Panc1 (cell line): ENCODE measurements at places on chromosomes 16 and 17.

DNA sequence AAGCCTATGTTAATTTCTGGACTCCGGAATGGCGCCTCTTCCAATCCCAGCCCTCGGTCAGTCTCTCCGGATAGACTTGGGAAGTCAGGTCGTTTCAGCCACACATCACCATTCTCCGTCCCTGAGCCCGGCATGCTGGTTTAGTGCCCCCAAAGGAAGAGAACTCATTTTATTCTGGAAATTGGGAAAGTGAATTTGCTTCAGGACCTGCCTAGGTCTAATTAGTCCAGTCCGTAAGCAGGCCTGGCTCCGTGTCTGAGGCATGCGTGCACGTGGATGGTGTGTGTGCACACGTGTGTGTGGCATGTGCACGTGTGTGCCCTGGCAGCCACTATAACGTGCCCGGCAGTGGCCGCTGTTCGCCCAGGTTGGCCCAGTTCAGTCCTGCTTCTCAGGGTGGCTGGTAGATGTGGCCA, 77.4 kb downstream of the RPA1 start:
- DNase-seq: no peak

DNA sequence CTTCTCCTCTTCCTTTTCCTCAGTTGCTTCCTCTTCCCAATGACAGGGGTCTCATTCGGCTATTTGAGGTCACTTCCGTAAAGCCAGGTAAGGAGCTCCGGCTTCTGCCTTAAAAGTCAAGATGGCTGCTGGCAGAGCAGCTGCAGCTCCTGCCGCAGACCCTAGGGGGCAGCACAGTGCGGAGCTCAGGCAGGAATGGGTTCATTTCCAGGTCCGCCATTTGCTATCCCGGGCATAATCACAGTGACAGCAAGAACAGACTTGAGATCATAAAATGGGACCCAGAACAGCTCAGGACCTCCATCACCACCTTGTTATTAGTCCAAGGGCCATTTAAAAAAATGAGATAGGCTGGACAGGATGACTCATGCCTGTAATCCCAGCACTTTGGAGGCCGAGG, 199.5 kb downstream of the ZNF18 start:
- DNase-seq: no peak

DNA sequence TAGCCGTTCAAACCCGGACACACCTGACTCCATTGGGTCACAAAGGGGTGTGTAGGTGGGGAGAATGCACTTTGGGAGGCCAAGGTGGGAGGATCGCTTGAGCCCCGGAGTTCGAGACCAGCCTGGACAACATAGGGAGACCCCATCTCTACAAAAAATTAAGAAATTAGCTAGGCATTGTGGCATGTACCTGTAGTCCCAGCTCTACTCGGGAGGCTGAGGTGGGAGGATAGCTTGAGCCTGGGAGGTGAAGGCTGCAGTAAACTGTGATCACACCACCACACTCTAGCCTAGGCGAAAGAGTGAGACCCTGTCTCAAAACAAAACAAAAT, 942 bp upstream of the PHOSPHO1 start:
- no peak for DNase-seq

DNA sequence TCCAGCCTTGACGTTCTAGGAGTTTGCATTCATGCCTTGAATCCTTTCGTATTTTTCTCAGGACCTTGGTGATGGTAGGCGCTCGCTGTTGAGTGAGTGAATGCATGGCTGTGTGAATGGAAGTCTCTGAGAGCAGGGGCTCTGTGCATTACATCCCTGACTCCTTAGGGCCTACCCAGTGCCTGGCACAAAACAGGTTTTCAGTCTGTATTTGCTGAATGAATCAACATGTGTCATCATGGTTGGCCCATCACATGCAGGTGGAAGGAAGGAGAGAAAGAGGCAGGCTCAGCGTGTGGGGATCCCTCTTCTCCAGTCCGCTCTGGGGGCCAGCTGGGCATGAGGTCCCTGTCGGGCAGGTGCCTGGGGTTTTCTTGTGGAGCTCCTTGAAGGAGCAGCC, 8.7 kb downstream of the RAP1GAP2 start:
- DNase-seq: no peak
